Activated CD8-positive, alpha-beta memory T cell treated with anti-CD3 and anti-CD28 coated beads for 36 hours (primary cell): ENCODE measurements at places on chromosomes 7 and 10. TPM values are rescaled to one million over a fixed set of nuclear protein-coding genes. Genes with fewer than 3 reads are reported as not detected.

ACTL6B gene
- total RNA-seq: not detected

FAM3C gene
- total RNA-seq: 60.8 TPM

TWIST1 gene
- not detected for total RNA-seq

OLAH gene
- total RNA-seq: 0.17 TPM

IDI2 gene
- not detected for total RNA-seq

VSIR gene
- total RNA-seq: 52.7 TPM

HTR5A gene
- not detected for total RNA-seq

MPP7 gene
- total RNA-seq: 5.8 TPM

MOSPD3 gene
- total RNA-seq: 16.7 TPM

WDFY4 gene
- total RNA-seq: 0.11 TPM

TUBAL3 gene
- not detected for total RNA-seq

CPA5 gene
- total RNA-seq: 3.2 TPM

TCAF2 gene
- total RNA-seq: 29.4 TPM

DMBT1 gene
- total RNA-seq: not detected

ANKRD7 gene
- total RNA-seq: 1.3 TPM

NYAP1 gene
- 0.15 TPM for total RNA-seq

HOXA4 gene
- total RNA-seq: 0.19 TPM

HOXA2 gene
- not detected for total RNA-seq

CHCHD1 gene
- 36.2 TPM for total RNA-seq

VIPR2 gene
- 0.19 TPM for total RNA-seq

SPOCK2 gene
- total RNA-seq: 48.8 TPM

EXOC4 gene
- total RNA-seq: 51.7 TPM

VAX1 gene
- not detected for total RNA-seq
